Fibroblast of skin of left biceps (primary cell): ENCODE measurements at places on chromosomes 1 and 21.

- no peak for DNase-seq
These were observed 94.1 kb downstream of the ERG start for GRCh38 chr21:38404177-38404576.

GRCh38 chr1:201131398-201131797 lies 4.4 kb upstream of the ASCL5 start:
- DNase-seq, result no peak

DNA sequence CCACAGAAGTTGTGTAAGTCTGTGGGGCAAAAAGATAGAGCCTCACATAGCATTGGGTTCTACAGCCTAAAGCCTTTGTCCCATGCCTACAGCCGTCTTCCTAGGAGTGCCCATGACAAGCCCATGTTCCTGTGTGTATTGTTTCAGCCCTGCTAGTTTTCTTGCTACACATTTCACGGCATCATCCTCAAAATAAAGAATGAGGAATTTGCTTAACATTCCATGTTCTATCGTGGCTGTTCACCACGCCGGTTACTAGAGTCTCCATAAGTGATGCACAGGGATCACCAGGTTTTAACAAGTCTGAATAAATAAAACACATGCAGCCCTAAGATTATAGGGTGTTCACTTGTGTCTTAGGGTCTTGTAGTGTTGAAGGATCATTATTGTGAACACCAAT lies 87.4 kb upstream of the NGF start:
- no peak for DNase-seq

DNA sequence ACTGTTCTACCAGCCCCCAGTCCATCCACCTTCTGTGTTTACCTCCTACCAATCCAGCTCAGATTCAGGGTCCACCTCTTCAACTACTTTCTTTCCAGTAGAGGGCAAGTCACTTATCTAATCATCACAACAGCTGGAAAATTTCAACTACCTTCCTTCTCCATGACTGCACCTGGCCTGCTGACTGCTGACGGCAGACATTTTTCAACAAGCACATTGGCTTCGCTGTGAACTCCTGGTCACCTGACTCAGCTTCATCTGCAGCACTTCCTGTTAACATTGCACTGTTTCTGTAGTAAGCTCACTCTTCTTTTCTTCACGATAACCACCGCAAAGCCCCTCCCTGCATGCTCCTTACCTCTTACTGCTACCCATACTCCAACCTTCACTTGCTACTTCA lies 405.7 kb downstream of the NTNG1 start:
- no peak for DNase-seq

GRCh38 chr1:108584428-108584856 lies 24.5 kb downstream of the EEIG2 start:
- no peak for DNase-seq

GRCh38 chr1:199815947-199816346 lies 211.6 kb upstream of the NR5A2 start:
- DNase-seq, result no peak

- no peak for DNase-seq
These were observed 53.4 kb downstream of the SSBP3 start for GRCh38 chr1:54352755-54353154.

DNA sequence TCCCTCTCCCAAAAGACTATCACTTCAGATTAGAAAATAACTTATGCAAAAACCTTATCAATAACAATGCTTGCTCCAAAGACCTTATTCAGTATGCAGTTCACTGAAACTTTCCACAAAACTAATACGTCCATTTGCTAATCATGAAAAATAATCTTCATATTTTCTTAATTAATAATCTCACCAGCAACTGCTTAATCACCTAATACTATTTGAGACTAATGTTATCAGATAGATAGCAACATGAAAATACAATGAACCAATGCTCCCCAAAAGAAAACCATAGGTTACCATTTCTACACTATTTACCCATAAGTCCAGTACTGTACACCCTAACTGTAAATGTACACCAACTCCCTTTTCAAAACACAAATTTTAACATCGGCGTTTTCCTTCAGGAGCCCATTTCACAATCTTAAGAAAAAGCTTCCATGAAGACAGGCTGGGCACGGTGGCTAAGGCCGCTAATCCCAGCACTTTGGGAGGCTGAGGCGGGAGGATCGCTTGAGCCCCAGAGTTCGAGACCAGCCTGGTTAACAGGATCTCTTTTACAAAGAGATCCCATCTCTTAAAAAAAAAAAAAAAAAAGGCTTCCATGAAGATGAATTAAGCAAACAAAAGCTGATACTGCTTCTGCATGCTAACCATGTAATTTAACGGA lies 1.7 kb downstream of the GNB1 start:
- no peak for DNase-seq

DNA sequence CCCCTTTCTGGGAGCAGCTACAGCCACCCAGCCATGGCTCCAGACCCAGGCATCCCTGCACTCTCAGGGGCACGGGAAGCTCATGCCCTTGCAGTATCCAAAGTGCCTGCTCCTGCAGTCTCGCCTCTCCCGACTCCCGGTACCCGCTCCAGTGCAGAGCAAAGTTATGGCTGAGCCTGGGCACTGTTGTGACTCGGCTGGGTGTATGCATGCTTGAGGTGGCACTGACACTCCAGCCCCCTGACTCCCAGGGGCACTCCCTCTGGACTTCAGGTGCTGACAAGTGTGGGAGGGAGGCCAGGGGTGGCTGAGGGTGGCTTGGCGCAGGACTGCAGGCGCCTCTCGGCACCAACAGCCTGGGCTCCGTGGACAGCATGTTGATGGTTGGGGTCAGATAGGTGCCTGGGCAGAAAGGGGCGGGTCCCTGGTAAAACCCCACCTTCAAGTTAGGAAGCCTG lies 580.1 kb upstream of the ADGRL2 start:
- DNase-seq, result no peak

DNA sequence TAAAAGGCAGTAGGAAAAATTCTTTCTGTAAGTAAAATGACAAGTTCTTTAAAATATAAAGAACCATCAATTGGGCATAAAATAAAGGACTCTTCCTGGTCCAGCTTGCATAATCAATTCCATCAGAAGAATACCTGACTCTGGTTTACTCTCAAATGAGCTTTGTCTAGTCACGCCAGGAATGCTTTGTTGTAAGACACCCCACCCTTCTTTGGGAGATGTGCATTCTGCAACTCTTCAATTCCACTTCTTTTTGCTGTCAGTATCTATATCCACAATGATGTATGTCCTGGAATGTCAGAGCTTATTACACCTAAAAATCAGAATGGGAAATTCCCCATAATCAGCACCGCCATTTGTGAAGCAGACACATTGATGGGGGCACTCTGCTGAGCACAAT lies 76.1 kb downstream of the PTPN14 start:
- no peak for DNase-seq

DNA sequence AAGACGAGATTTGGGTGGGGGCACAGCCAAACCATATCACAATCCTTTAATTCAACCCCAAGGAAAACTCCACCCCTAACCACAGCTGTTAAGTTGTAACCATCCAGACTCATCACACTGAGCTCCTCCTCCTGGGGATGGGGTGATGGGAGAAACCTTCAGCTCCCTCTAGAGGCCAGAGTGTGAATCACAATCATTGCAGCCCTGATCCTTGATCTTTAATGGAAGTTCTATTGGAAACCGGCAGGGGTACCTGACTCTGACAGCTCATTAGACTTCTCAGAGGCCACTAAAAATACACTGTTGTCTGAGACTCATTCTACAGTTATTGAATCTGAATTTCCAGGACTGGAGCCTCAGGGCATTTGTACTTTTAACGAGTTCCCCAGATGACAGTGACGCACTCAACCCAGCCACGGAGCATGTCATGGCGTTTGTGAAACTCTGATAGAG lies 127.2 kb downstream of the IGSF21 start:
- DNase-seq, result no peak

GRCh38 chr1:84379138-84379916 lies 19.0 kb upstream of the DNASE2B start:
- DNase-seq, result no peak

DNA sequence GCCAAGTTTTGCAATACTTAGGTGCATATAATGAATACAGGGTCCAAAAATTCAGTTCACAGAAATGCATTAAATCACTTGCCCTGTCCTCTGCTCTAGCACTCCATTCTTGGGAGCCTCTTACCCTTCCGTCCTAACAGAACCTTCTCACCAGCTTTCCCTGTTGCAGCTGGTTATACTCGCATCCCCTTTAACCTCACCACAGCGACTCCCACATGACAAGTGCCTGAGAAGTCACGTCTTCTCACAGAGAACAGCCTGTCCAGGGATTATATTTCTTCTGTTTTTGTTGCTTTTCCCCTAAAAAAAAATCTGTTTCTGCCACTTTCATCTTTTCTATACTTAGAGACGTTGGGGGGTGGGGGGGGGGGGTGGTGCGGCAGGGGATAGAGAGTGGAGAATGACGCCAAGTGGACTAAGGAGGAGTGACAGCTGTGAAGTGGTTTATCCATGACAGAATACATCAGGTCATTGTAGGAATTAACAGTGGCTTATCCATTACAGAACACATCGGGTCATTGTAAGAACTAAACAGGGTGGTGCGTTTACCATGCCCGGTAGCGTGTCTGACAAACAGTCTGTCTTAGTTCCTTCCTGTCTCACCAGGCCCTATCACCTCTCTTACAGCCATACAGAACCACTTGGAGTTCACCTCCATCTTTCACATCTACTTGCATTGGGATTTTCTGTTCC lies 117.6 kb downstream of the UBE2U start:
- DNase-seq, result no peak

- DNase-seq, result no peak
These were observed 25.9 kb downstream of the UBE2U start for GRCh38 chr1:64229307-64229706.

GRCh38 chr1:80846966-80847365 lies 953.8 kb upstream of the ADGRL2 start:
- DNase-seq, result no peak

DNA sequence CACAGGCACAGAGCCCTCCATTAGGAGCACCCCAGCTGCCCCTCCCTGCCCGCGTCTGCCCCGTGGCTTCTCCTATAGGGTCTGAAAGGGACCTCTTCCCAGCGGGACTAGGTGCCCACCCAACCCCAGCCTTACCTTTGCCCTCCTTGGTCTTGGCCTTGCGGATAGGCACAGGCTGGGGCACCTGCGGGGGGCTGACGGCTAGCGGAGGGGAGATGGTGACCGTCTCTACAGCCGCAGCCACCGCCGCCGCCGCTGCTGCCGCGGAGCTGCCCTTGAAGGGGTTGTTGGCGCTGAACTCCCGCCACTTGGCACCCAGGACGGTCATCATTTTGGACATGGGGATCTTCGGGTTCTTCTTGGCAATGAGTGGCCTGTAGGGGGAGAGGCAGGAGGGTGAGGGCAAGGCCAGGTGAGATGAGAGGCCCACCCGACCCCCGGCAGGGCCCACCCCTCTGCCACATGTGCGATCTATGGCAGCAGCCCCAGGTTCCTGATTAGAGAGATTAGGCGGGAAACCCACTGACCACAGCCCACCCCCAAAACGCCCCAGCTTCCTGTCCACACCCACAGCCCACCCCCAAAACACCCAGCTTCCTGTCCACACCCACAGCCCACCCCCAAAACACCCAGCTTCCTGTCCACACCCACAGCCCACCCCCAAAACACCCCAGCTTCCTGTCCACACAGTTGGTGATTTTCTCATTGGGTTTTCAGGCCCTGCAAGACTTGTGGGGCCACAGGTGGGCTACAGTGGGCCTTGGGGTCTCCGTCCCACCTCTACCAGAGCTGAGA lies 25.4 kb downstream of the CHD5 start:
- no peak for DNase-seq

- no peak for DNase-seq
These were observed 35.6 kb downstream of the DHCR24 start for GRCh38 chr1:54851406-54851805.

- DNase-seq, result peak; percentile 50
These were observed 95.6 kb downstream of the ASH1L start for GRCh38 chr1:155466996-155467395.

GRCh38 chr1:248752161-248753028 lies 3.2 kb downstream of the LYPD8 start:
- DNase-seq, result no peak

- DNase-seq, result no peak
These were observed 215.1 kb downstream of the BRINP3 start for GRCh38 chr1:190262538-190262937.

- peak; percentile 28 for DNase-seq
These were observed 2.4 kb upstream of the PEF1 start for GRCh38 chr1:31647106-31647505.

GRCh38 chr1:22349362-22350043 lies 102.1 kb upstream of the ZBTB40 start:
- DNase-seq, result no peak

DNA sequence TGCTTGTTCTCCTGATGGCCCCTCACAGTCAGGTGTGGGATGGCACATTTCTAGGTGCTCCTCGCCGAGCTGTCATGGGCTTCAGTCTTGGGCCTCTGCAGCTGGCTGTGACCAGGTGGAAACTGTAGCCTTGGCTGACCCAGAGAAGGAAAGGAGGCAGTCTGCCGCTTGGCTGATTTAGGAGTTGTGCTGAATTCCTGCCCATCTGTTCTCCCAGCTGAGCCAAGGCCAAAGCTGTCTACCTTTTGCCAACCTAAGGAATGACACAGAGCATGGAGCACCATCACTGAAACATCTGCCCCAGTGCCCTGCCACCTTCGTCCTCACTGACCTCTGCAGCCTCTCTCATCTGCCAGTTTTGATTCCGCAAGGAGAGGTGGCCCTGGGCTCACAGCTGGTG lies 27.9 kb downstream of the UTP25 start:
- DNase-seq, result no peak

DNA sequence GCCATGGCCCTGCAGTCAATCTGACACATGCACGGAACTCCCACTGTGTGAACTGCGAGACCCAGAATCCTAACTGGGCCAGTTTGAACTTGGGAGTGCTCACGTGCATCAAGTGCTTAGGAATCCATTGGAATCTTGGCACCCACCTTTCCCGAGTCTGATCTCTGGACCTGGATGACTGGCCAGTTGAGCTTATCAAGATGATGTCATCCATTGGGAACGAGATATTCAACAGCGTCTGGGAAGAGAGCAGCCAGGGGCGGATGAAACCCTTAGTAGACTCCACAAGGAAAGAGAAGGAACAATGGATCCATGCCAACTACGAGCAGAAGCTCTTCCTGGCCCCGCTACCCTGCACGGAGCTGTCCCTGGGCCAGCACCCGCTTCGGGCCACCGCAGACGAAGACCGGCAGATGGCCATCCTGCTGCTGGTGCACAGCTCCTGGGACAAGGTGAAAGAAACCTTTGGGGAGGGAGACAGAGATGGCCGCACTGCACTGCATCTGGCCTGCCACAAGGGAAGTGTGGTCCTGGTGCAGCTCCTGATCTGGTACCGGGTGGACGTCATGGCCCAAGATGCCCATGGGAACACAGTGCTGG lies 3.1 kb upstream of the TDRD5 start:
- DNase-seq, result no peak

- no peak for DNase-seq
These were observed 2018.4 kb downstream of the NCAM2 start for GRCh38 chr21:23016617-23017016.

- DNase-seq, result no peak
These were observed 9.7 kb upstream of the PRDX6 start for GRCh38 chr1:173467426-173467825.
